Right lobe of liver (tissue), 6 donors: ENCODE measurements at places on chromosomes 2 and 18.

DNA sequence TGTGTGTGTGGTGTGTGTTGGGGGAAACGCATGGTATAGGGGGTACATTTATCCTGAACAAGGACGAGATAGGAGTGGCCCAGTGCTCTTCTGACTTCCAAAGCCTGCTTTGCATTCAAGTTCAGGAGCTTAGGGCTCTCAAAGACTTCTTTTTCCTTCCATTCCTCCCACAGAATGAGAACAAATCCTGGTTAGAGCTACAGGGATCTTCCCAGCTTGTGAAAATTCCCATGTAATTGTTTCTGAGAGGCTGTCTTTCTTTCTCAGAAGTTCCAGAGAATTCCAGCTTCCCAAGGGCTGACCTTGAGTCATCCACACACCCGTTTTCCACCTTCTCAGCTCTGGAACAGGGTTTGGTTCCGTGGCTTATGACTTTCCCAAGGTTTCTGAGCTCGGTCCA lies 38.9 kb downstream of the FASTKD2 start:
- DNase-seq: no peak

- no peak for DNase-seq
These were observed 541.5 kb downstream of the LRP1B start for GRCh38 chr2:141589314-141589713.

DNA sequence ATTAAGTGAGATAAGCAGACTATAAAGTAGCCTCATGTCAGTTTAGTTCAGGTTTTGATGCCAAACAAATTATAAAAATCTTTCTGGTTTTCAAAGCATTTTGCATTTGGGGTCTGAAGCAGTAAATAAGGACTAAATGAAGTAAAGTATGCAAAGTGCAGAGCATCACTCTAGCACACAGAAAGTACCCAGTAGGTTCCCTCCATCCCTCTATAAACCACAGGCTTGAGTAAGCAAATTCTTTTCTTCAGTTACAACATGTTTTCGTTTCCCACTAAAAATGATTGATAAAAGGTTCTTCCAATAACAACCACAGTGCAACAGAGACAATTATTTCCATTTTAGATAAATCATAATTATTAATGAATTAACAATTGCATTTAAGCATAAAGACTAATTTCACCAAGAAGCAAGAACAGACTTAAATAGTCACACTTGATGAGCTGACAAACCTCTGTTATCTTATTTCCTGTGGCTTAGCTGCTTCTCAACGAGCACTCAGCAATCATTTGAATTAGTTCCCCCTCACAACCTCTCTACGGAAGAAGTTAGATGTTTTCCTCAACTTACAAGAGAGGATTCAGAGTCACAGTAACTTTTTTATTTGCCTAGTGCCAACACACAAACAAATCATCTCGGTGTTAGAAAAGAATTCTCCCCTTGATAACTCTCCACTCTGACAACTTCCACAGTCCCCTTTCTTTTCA lies 249.8 kb downstream of the NBAS start:
- no peak for DNase-seq

DNA sequence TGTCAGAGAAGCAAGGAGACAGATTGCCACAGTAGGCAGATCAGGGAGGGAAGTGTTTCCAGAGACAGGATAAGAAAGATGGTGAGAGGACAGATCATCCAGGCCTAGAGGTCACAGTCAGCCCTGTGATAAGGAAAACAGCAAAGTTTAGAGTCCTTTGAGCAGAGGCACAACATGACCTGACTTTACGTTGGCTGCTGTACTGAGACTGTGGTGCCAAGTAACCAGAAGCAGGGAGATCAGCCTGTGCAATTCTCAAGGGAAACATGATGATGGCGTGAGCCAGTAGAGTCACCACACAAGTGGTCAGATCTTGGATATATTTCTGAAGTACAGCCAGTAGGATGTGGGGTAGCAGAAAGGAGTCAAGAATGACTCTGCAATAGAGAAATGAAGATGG lies 43.7 kb downstream of the SMC6 start:
- no peak for DNase-seq

- no peak for DNase-seq
These were observed 12.1 kb upstream of the ZNF516 start for GRCh38 chr18:76506974-76507764.
